H7 (cell line): ENCODE measurements at places on chromosomes 3 and 15.
A peak's percentile ranks its signal among the peaks of the same experiment; 100 is the strongest.

- no peak for DNase-seq
Observed at GRCh38 chr3:161042023-161042501, 63.1 kb downstream of the B3GALNT1 start.

DNA sequence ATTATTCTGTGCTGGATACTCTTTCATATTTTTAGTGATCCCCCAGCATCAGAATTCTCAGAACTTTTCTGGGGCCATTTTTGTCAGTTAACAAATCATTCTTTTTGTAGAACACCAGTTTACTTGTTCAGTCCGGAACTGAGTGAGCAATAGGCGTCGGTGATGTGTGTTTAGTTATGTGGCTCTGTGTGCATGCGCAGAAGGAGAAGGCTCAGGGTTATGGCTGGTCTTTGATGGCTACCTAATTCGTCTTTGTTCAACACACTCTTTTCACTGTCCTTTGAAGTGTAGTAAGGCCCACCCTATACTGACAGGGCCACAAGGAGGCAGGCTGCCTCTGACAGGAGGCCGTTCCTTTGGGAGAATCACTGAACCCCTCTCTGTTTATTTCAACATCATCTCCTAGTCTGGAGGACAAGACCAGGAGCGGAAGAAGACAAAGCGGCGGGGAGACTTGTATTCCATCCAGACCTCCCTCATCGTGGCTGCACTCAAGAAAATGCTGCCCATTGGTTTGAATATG is 158.2 kb upstream of the CHRM5 start:
- DNase-seq = peak; percentile 11

GRCh38 chr15:101376615-101377395 is 81.8 kb upstream of the SNRPA1 start:
- DNase-seq = no peak

- DNase-seq = no peak
Observed at GRCh38 chr3:4597208-4597985, 104.2 kb downstream of the ITPR1 start.

- DNase-seq = no peak
Observed at GRCh38 chr3:102400142-102400541, 34.7 kb upstream of the ZPLD1 start.

DNA sequence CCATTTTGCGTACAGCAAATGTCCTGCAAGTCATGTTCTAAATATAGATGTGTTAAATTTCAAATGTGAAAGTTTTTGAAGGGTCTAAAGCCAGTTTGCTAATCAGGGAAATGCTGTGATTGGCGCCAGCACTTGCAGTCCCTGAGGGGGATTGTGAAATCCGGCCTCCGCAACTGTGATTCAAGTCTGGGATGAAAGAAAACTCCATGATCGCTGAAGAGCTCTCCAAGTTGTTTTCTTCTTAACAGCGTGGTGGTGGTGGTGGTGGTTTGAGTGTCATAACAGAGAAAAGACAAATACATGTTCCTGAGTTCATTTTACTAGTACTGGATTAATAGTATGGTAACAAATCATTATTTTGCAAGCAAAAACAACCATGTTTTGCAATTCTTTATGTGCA is 51.8 kb downstream of the MITF start:
- no peak for DNase-seq

GRCh38 chr15:76431971-76432370 is 95.4 kb downstream of the ISL2 start:
- DNase-seq = peak; percentile 7

GRCh38 chr15:91319371-91320059 is 219.5 kb downstream of the SV2B start:
- no peak for DNase-seq

DNA sequence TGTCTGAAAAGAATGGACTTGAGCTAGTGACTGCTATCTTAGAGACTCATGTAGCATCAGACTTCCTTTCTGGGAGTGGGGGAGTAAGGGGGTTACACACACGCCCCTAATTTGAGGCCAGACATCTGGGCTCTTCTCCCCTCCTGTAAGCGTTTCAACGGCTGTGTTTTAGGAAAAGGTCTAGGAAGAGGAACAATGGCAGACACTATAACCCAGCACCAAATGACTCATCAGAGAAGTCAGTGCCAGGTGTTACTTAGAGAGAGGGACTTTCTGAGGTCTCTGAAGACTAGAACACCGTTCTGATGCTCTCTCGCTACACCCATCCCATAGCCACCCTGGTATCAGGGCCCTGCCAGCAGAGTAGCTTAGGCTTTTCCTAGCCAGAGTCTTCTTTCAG is 65.5 kb downstream of the SSUH2 start:
- DNase-seq = no peak

DNA sequence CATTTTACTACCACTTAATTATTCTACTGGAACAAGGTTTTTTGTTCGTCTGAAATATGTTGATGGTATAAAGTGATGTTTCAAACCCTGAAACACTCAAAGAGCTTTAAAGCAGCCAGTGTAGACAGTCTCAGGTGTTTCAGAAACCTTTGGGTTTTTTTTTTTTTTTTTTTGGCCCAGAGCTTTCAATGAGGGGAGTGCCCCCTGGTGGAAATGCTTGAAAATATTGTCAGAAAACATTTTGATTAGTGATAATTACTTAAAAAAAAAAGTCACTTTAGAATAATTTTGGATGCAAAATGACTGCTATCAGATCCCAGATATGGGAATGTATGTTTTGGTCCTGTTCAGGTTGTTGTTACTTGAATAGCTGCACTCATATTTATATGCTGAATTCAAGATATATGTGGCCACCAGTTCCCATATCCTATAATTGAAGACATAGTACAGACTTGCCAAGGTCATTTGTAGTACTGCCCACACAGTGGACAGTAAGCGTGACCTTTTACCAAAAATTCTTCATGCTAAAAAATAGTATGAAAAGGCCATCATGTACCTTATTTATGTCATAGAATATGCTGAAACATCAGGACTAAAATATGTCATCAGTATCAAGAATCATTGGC is 35.9 kb downstream of the SATB1 start:
- DNase-seq = peak; percentile 22

- no peak for DNase-seq
Observed at GRCh38 chr3:155342344-155342743, 48.9 kb upstream of the STRIT1 start.

- DNase-seq = no peak
Observed at GRCh38 chr3:113966172-113966571, 18.4 kb downstream of the ZDHHC23 start.

DNA sequence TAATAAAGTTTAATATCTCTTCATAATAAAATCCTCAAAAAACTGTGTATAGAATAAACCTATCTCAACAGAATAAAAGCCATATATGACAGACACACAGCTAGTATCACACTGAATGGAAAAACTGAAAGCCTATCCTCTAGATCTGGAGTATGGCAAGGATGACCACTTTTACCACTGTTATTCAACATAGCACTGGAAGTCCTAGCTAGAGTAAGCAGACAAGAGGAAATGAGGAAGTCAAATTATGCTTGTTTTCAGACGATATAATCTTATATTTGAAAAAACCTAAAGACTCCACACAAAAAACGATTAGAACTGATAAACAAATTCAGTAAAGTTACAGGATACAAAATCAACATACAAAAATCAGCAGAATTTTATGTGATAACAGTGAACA is 57.4 kb upstream of the DIPK2A start:
- no peak for DNase-seq

- no peak for DNase-seq
Observed at GRCh38 chr15:38225381-38225780, 27.3 kb upstream of the SPRED1 start.

GRCh38 chr3:57961828-57962447 is 46.3 kb upstream of the FLNB start:
- peak; percentile 43 for DNase-seq

DNA sequence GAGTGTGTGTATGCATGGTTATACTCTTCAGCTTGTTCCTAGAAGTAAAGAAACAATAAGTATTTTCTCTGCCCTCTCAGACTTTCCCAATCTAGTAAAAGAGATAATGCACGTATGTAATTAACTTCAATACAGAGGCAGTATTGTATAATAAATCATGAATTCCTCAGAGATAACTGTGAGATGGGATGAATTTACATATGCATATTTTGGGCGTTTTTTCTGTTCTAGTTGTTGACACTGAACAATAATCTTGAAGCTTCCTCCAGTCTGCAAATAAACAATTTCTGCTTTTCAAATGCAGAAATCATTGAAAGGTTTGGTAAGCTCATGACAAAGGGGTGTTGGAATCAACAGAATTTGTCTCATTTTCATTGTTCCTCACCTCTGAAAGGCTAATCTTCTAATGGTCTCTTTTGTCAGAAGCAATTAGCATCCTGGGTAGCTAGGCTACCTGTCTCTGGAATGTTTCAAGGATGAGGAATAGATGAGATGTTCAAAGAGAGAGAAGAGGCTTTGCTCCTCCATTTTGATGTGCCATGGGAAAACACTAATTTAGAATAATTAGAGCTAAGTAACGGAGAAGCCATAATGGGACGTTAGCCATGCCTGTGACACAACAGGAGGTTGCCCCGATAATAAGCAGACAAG is 43.3 kb upstream of the SIAH2 start:
- peak; percentile 33 for DNase-seq

GRCh38 chr15:42121682-42122081 is 27.3 kb upstream of the PLA2G4D start:
- no peak for DNase-seq

GRCh38 chr15:65082303-65082953 is 5.9 kb downstream of the KBTBD13 start:
- no peak for DNase-seq

GRCh38 chr3:13620281-13620680 is 71.4 kb downstream of the FBLN2 start:
- peak; percentile 45 for DNase-seq

DNA sequence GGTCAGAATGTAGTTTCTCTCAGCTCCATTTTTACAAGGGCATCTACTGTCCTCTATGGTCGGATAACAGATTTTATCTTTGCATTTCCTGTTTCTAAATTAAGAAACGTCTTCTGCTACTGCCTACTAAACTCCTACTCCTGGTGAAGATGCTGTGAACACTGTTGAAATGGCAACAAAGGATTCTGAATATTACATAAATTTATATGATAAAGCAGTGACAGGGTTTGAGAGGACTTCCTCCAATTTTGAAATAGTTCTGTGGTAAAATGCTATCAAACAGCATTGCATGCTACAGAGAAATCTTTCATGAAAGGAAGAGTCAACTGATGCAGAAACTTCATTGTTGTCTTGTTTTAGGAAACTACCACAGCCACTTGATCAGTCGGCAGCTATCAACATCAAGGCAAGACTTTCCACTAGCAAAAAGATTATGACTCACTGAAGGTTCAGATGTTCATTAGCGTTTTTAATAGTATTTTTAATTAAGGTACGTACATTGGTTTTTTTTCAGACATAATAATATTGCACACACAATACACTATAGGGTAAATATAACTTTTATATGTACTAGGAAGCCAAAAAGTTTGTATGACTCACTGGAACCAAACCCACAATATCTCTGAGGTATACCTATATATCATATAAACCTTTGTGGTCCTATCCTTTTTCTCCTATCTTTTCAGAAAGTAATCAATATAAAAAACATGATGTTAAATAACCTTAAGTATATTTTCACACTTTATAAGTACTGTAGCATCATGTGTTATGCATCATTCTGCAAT is 156.1 kb downstream of the STAG1 start:
- DNase-seq = no peak

DNA sequence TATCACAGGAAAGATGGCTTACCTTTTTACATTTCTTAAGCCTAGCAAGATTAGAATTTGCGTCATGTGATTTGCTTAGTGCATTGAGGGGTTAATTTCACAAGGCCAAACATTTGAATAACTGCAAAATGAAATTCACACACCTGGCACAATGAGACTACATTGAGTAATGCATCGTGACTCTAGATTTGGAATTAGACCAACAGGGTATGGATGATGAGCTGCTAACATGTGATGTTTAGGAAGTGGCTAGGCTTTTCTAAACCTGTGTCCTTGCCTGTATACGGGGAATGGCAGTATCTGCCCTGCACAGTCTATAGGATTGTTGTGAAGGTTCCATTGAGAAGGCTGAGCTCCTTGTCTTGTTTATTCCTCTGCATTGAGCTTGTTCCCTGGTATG is 160.1 kb downstream of the MFSD1 start:
- DNase-seq = no peak

DNA sequence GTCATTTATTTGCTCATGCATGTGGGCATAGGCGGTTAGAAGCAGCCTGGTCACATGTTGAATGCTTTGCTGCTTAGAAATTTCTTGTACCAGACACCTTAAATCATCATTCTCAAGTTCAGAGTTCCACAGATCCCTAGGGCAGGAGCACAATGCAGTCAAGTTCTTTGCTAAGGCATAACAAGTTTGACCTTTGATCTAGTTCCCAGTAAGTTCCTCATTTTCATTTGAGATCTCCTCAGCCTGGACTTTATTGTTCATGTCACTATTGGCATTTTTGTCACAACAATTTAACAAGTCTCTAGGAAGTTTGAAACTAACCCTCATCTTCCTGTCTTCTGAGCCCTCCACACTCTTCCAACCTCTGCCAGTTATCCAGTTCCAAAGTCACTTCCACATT is 22.8 kb downstream of the HGD start:
- DNase-seq = no peak

DNA sequence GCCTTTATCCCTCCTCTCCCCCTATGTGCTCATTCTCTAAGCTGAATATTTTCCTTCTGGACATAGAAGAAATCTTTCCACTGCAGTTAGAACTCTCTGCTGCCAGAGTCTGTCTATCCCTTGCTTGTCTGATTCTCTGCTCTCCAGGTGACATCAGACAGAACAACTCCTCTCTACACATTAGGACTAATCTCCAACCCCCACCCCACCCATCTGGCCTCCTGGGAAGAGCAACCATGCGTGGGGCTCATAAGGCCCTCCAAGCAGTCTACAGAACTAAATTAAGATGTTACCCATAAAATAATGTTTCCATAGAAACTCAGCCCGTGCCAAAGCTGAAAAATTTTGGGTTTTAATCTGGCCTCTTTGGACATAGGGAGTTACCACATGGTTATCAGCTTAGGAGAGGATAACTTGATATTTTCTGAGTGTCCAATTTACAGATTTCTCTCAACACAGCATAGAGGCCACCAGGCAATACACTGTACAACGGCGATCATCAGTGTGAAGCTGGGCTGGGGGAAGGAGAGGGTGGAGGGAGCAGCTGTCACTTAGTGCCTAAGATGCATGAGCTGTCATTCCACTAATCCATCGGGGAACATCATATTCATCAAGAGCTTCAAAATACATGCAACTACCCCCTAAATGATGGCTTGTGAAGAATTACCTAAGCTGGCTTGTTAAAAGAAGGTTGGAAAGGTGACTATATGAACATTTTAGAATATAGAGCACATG is 199.4 kb downstream of the CLSTN2 start:
- no peak for DNase-seq

DNA sequence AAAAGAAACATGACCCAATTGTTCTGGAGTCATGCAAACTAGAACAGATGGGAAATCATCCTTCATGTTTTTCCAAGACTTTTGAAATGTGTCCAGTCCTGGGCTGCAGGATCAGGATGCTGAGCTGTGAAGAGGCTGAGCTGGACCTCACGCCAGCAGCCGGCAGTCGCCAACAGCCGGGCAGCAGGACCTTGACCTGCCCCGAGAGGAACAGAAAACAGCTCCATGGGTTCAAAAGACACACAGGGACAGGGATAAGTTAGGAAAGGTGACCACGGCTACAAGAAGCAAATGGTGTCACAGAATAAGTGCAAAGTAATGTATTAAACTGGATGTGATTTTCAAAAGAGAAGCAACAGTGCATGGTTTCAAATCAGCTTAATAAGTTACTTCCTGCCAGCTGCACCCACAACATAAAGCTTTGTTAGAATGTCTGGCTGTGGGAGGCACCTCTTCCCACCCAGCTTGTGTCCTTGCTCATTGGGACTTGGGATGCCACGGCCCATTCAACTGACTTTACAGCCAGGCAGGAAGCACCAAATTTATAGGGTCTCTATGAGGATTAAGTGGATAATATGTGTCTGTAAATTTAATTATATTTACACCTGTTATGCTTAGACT is 266.4 kb downstream of the GABRG3 start:
- no peak for DNase-seq
